ENCODE measurements at places on chromosomes 4 and X.

GRCh38 chr4:129583868-129584267, 487.9 kb downstream of the C4orf33 start:
- no peak for DNase-seq

GRCh38 chr4:164081371-164081770, 586.9 kb downstream of the TMA16 start:
- no peak for DNase-seq

- DNase-seq, result no peak
Observed at GRCh38 chrX:13747836-13748235, 13.3 kb downstream of the OFD1 start.

DNA sequence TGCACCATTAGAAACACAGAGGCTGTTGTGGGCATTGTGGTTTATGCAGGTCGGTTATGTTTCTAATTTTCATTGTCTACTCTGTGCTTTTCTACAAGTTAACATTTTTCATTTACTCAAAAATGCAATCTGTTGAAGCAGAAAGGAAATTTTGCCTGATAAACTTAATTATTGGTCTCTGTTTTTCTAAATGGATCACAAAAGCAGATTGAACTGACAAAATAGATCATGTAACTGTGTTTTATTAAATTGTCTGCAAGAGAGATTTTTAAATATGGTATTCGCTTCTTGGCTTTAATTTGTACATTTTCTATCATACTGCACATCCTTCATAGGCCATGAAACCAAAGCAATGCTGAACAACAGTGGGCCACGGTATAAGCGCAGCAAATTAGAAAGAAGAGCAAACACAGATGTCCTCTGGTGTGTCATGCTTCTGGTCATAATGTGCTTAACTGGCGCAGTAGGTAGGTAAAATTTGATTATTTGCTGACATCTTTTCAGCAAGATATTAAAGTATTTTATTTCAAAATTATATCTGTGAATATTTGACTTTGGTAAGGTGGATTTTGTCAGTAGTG, 50.6 kb downstream of the ATP10D start:
- no peak for DNase-seq

- DNase-seq, result no peak
Observed at GRCh38 chr4:4334798-4335520, 44.9 kb downstream of the ZBTB49 start.

- DNase-seq, result no peak
Observed at GRCh38 chr4:147814376-147814775, 82.5 kb downstream of the ARHGAP10 start.

DNA sequence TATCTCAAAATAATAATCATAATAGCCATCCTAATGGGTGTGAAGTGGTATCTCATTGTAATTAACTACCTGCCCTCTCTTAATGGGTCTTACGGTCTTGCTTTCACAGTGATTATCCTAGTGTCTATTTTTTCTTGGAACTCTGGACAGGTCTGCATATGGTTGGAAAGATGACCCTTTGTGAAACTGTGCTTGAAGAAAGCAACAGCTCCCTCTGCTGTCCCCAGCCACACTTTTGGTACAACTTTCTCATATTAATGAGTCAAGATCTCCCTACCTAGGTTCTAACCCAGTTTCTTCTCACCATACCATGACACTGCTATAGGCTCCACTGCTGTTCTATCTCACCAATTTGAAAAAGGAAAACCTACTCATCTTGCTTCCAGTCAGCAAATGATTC, 2.4 kb downstream of the TFDP3 start:
- no peak for DNase-seq

DNA sequence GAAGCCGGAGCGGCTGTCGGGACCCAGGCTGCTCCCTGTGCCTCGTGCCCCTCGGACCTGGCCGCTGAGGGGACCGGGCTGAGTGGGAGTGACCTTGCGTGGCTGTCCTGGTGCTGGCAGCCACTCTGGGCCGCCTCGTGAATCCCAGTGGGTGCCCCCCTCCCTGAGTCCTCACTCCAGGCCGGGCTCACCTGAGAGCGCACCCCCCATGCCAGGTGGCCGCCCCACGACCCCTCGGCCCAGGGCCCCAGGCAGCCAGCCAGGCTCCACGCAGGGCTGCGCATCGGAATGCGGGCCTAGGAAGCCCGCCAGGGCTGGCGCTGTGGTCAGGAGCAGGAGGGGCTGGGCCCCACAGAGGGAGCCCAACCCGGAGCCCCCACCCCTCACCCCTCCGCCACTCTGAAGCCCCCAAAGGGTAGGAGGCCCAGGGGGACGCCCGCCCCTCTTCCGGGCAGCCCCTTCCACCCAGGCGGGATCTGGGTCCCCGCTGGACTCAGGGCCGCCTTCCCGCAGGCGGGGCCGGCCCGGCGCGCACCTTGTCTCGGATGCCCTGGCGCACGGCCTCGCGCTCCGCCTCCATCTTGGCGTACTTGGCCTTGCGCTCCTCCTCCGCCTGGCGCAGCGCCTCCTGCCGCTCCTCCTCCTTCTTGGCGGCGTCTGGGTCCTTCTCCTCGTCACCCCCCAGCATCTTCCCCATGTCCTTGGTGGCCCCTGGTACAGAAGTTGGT, 33.9 kb downstream of the CPLX1 start:
- DNase-seq, result no peak

- no peak for DNase-seq
Observed at GRCh38 chr4:921830-922331, 10.2 kb downstream of the GAK start.

DNA sequence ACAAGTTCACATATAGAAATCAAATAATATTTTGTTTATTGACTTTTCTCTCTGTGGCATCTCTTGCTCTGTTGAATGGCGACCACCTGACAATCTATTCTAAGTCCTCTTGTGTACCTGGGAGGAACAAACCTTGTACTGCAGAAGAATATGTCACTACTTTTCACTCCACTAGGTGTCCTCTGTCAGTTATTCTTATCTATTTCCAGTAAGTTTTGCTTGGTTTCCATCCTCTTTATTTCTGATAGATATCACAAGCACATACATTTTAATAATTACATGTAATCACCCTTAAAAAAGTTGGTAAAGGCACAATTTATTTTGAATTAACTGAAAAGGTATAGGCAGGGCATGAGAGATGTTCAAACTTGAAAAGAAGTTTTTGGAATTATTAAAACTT, 238.4 kb downstream of the SNCA start:
- DNase-seq, result no peak

GRCh38 chr4:16505726-16506125, 279.5 kb upstream of the TAPT1 start:
- DNase-seq, result no peak

DNA sequence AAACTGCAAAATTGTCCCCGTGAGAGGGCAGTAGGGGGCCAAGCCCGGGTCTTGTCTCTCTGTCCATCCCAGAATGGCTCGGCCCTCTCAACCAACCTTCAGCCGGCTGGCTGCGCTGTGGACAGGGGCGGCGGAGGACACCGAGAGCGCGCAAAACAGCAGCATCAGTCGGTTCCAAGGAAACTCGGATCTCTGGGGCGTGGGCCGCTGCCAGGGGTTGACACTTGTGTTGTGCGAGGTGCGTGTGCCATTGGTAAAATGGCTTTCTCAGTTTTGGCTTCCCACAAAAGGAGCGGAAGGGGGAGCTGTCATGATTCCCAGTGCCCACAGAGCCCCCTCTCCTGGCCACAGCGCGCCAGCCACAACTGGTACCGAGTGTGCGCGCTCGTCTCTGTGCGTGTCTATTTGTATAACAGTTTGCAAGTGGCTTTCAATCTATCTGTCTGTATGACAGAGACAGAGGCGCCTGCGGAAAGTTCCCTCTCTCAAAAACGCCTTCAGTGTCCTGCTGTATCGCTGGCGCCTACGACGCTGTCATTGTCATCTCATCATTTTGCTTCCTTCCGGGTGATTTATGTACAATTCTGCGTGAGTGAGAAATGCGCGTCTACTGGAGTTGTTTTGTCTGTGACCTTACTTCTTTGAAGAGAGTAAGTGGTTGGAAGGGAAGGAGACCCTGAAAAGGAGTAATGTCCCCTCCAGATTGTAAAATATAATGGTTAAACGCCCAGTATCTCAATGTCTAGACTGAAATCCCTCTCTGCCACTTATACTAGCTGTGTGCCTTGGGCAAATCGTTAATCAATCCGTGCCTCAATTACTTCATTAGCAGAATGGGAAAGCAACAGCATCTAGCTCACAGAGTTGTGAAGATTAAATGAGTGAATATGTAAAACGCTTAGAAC, 1.8 kb downstream of the DKK2 start:
- no peak for DNase-seq

- no peak for DNase-seq
Observed at GRCh38 chr4:105963461-105964400, 68.5 kb downstream of the NPNT start.

- DNase-seq, result no peak
Observed at GRCh38 chrX:124023838-124024238, 62.3 kb downstream of the STAG2 start.

DNA sequence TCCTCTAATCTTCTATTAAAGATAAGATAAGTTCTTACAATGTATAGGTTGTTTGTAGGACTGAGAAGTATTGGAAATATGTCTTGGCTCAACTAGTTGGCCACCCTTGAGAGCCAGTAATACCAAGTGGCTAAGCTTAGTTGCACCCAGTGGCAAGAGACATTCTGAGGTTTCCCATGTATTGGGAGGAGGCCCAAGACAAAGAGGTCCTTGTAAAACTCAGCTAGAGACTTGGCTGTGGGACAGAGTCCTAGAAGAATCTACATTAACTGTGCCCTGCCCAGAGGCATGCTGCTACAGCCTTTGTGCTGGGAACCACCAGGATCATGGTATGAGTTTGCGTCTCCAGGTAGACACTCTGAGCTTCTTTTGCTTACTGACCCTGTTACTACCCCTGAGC, 41.9 kb upstream of the SLC4A4 start:
- DNase-seq, result no peak

DNA sequence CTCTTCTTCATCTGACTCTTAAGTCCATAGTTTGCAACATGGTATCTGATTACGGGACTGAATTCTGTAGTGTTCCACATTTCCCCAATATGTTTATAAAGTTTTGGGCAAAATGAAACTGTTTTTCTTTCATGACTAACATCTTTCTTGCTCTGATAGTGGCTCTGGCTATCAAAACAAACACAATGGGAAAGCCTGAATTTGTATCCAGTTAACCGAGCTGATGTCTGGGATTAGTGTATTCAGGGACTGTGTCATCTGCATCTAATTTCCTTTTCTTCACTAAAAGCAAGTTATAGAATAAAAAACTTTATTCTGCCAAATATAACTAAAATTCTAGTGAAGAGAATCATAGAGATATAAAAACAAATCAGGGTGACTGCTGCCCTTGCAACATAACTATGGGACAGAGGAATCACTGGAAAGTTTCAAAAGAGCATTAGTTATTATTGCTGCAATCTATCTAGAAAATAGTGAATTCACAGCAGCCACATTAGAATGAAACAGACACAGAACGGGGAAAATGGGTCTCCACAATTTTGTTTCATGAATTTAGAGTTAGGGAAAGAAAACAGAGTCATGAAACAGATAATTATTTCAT, 61.3 kb downstream of the ANTXR2 start:
- DNase-seq, result peak; percentile 58

DNA sequence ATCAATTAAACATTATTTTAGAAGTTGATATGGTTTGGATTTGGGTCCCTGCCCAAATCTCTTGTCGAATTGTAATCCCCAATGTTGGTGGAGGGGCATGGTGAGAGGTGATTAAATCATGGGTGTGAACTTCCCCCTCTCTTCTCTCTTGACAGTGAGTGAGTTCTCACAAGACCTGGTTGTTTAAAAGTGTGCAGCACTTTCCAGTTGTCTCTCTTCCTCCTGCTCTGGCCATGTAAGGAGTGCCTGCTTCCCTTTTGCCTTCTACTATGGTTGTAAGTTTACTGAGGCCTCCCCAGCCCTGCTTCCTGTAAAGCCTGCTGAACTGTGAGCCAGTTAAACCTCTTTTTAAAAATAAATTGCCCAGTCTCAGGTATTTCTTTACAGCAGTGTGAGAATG, 141.4 kb downstream of the GALNTL6 start:
- DNase-seq, result no peak

DNA sequence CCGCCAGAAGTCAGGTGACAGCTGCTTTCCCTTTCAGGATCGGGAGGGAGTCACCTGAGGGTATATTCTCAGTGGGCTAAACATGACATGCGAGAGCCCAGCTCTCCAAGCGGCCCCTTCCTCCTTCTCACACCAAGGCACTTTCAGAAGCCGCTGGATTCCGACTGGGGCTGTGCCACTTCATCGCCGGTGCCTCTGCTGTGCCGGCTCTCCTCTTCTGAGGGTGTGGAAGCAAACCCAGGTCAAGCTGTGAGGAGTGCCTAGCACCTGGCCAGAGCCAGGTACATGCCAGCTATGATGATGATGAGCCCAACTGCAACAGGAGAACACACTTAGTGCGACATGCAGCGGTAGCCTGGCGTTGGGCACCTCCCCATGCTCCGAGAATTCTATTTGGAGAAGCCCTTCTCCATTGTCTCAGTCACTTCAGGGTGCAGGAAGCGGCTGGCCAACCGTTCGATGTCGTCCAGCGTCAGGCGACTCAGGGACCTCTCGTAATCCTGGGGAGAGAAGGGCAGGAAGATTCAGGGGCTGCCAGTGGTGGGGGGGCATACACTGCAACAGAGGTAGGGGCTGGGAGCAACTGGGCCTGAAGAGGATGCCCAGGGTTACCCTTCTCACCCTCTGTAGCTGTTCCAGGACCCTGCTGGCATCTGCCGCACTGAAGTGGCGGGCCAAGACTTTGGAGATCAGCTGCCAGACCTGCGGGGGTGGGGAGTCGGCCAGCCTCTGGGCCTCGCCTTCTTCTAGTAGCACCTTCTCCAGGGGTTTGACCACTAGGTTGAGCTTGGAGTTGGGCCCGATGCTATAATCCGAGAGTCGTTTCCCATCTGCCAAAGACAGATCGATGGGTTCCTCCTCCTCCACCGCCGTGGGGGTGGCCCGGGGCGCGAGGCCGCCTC, 1.0 kb downstream of the UBL4A start:
- no peak for DNase-seq

DNA sequence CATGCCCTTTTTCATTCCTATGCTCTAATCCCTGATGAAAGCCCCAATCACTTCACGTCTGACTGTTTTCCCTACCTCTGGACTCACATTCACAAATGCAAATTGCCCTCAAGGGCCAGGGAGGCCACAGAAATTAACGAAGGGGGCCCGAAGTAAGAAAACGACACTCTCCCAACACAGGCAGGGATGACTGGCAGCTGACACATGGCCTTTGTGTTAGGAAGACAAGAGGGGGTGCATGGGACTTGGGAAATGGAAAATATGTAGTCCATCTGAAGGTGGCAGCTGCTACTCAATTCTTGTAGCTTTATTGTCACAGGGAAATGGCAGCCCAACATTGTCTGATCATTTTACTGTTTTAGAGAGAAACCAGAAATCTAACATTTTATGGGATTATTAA, 12.3 kb upstream of the SPARCL1 start:
- no peak for DNase-seq

- no peak for DNase-seq
Observed at GRCh38 chr4:40575846-40576245, 53.8 kb downstream of the RBM47 start.

GRCh38 chr4:161555689-161556660, 607.8 kb downstream of the FSTL5 start:
- DNase-seq, result no peak

- no peak for DNase-seq
Observed at GRCh38 chr4:2054217-2054616, 4.9 kb upstream of the NAT8L start.

- no peak for DNase-seq
Observed at GRCh38 chr4:78218260-78218659, 161.1 kb downstream of the FRAS1 start.
